ENCODE measurements at places on chromosomes 12 and 14. TPM values are rescaled to one million over a fixed set of nuclear protein-coding genes. Genes with fewer than 3 reads are reported as not detected.

JAG2 gene
- polyA plus RNA-seq: 33.1 TPM

CLEC2D gene
- polyA plus RNA-seq: 9.2 TPM

- no peak for DNase-seq
These were observed 18.9 kb upstream of the CD27 start for GRCh38 chr12:6425590-6426531.

- DNase-seq: no peak
These were observed 8.1 kb upstream of the CLMN start for GRCh38 chr14:95327558-95328374.

DNA sequence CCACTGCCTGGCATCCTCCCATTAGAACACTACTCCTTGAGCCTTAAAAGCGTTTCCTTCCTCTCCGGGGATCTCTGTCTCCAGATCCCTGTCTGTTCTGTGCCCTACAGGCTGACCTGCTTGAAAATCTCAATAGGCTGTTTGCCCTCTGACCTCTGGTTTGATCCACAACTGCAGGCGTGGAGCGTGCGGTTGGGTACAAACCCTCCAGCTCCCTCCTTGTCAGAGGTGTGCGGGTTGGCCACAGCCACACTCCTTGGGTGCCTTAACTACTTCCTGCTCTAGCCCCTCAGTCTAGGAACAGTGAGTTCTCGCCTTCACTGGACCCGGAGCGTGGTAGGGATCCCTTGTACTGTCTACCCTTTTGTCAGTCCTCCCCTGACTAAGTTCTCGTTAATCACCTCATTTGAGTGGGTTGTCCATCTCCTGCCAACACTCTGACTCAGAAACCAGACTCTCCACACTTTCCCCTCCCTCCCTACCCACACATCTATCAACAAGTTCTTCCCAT lies 33.1 kb downstream of the CMKLR1 start:
- no peak for DNase-seq

DNA sequence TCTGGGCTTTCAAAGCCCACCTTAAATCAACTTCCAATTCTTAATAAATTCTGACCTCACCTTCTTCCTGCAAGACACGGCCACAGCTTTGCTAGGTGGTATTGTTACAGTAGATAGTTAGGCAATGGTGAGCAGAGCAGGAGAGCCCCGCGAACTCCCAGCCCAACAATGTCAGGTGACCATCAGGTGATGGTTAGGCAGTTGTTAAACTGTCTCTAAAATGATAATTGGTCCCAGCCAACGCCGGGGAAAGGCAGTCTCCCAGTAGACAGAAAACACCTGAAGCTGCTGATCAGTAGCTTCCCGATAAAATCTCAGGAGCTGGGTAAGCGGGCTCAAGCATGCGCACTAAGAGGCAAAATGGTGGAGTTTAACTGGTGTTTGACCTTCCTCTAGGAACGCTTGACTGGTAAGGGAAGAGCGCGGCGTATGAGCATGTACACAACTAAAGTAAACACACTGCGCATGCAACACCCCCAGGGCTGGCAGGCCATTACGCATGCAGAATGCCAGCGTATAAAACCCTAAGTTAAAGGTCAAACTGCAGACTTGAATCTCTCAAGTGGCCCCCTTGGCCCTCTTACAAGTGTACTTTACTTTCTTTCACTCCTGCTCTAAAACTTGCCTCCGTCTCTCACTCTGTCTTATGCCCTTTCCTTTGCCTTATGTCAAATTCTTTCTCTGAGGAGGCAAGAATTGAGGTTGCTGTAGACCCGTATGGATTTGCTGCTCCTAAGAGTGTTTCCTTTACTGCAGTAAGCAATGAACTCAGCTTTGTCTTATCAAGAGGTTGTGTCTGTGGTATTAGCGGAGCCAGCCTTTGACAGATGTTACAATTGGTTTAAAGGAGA lies 113.5 kb downstream of the C12orf75 start:
- DNase-seq: no peak

GRCh38 chr12:132646850-132647249 lies 28.3 kb downstream of the P2RX2 start:
- DNase-seq: no peak

DNA sequence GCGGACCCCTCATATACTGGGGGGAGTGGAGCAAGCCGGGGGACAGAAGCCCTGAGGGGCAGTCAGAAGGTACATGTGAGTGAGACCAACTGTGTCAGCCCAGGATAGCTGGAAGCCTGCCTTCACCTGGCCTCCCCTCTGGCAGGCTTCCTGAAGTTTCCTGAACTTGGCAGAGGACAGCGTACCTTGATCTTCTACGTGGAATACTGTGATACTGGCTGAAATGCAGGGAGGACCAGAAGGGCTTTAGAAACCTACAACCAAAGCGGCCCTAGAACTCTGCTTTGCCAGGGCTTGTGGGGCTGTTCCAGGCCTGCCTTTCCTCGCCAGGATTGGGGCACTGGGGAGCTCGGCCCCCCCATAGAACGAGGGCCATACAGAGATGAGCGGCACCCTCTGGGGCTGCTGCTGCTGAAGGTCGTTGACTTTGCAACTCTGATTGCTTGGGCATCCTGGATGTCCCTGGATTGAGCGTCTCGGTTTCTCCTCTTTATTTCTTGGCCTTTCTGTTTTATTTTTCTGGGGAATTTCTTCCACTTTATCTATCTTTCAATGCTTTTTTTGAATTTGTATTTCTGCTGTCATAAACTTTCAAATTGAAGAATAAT lies 66.5 kb downstream of the SLC25A47 start:
- DNase-seq: no peak

GRCh38 chr14:89625731-89626232 lies 208.7 kb upstream of the FOXN3 start:
- DNase-seq: no peak

All from muscle of arm (tissue), 14 donors.